Suppressor macrophage treated with lipopolysaccharide for 1 hour (primary cell): ENCODE measurements at places on chromosomes 5 and 9.

DNA sequence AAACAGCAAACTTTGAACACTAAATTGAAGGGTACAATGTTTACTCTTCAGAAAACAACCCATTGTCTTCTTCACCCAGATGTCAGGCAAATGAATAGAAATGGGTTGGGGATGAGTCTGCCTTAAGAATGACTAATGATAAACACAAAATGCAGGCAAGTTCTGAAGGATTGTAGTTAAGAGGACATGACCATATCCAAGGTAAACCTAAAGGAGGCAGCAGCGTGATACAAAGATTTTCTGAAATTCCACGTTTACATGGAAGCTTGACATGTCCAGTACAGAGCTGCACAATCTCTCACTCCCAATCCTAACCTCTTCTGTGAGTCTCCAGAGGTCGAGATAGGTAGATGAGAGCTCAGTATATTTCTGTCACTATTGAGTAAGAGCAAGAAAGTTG lies 1263.2 kb upstream of the CDH6 start:
- DNase-seq = no peak

DNA sequence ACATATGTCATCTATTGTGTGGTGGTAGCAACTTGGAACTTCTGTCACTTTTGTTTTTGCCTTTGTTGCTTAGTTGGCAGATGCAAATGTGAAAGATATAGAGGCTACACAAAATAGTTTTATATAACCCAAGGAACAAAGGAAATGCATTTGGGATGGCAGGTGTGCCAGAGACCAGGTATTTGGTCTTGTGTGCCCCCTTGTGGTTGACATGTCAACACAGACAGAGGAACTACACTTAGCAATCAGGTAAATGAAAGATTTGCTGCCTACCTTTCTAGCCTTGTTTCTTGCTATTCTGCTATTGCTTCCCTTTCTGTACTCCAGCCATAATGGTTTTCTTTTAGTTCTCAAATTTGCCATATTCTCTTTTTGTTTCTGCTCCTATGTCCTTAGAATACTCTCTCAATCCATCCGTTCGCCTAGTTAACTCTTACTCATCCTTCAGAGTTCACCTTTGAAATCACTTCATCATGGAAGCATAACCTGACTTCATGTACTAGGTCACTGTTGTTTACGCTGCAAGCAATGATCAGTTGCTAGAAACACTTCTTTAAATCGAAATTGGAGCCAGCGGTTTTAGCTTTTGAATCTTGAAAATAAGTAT lies 119.5 kb downstream of the TRPM3 start:
- no peak for DNase-seq

DNA sequence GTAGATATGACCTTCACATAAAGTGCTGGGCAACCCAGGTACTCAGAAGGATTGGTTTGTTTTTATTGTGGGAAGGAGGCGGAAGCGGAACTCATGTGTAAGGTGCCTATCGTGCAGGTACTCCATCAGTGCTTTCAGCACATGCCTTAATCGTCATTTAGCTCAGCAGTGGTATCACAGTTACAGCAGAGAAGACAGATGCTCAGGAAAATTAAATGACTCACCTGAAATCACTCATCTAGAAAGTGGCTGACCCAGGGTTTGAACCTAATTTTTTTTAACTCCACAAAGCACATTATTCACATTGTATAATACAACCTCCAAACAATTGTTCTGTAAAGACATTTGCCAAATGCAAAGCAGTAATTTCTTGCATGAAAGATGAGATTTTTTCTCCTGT lies 2.2 kb downstream of the C5orf46 start:
- DNase-seq = no peak

GRCh38 chr9:80555782-80556325 lies 984.1 kb downstream of the TLE4 start:
- DNase-seq = no peak

- DNase-seq = no peak
Observed at GRCh38 chr5:158198636-158199035, 339.7 kb upstream of the CLINT1 start.

- DNase-seq = peak; percentile 56
Observed at GRCh38 chr5:151271336-151271735, 18.4 kb downstream of the GM2A start.
